Activated CD4-positive, alpha-beta T cell treated with anti-CD3 and anti-CD28 coated beads, Interleukin-2, amount 50 U/mL, for 4 hours (primary cell): ENCODE measurements at places on chromosomes 16 and 17.

- no peak for DNase-seq
Measured at GRCh38 chr16:81921085-81921814, 90.0 kb downstream of the SDR42E1 start.

DNA sequence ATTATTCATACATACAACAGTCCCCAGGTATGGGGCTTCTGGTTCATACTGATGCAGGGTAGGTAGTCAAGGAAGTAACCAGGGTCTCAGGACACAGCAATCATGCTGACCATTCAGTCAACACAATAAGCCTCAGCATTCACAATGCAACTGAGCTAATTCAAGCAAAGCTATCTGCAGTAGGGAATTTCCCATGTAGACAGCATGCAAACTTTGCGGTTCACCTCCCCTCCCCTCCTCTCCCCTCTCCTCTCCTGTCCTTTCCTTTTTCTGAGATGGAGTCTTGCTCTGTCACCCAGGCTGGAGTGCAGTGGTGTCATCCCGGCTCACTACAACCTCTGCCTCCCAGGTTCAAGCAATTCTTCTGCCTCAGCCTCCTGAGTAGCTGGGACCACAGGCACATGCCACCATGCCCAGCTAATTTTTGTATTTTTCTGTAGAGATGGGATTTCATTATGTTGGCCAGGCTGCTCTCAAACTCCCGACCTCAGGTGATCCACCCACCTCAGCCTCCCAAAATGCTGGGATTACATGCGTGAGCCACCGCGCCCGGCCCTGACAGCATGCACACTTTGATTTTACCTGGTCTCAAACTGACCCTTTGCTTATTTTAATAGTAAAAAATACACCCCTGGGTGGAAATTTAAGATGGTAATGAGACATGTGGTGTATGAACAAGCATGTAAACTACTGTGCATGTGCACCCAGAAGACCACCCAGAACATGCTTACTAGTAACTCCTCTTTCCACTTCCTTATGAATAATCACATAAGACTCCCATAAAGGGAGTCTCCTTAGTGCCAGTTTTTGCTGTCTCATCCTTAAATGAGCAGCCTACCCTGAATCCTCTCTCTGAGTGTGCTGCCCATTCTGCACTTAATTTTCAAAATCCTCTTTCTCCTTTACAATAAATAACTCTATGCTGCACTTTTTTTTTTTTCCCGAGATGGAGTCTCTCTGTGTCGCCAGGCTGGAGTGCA, 9.3 kb upstream of the RNF135 start:
- DNase-seq, result peak; percentile 7

DNA sequence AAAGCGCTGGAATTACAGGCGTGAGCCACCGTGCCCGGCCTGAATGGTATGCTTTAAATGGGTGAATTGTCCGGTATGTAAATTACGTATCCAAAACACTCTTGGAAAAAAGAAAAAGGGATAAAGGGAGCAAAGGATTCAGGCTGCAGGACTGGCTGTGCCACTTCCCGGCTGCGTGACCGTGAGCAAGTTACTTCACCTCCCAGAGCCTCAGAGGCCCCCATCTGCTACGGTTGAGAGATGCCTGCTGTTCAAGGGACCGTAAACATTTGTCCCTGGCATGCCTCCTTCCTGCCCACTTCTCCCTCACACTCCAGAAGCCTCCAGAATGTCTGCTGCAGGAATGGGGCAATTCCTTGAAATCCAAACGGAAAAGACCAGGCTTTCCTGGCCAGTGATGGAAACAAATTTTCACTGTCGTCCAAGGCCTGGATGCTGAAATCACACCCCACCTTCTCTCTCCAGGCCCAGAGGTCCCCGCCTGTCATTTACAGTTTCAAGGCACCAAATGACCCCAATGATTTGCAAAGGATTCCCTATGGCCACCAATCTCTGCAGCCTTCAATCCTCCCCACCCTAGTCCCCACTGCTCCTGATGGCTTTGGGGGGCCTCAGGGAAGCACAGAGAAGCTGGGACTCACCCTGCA, 22.9 kb upstream of the LITAF start:
- DNase-seq, result no peak

- no peak for DNase-seq
Measured at GRCh38 chr16:57306676-57307341, 22.3 kb upstream of the PLLP start.

GRCh38 chr16:83137326-83137781, 510.6 kb downstream of the CDH13 start:
- no peak for DNase-seq

DNA sequence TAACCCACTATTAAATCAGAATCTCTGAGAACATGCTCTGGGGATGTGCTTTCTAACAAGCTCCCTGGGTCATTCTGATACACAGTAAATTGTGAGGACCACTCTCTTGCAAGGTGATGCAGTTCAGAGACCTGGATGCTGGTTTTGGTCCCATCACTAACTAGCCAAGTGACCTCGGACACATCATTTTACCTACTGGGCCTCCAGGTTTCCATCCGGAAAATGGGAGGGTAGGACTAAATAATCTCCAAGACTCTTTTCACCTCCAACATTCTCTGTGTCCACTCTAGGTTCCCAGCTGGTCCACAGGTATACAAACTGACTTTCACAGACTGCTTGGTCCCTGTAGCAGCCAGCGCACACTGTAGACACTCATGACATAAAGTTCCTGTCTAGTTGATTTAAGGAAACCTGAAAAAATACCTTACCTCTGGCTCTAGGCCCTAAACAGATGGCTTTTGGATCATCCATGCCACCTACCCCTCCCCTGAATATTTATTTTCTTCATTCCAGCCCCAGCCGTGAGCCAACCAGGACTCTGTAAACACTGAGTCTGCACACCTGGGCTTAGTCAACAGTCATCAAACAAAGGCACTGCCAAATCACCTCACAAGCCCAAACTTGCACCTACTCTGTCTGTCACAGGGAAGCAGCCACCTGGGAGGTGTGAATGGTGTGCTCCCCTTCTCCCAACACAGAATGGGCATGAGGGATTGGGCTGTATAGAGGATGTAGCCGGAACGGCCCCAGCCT, 51.3 kb upstream of the MRPS23 start:
- DNase-seq, result no peak

DNA sequence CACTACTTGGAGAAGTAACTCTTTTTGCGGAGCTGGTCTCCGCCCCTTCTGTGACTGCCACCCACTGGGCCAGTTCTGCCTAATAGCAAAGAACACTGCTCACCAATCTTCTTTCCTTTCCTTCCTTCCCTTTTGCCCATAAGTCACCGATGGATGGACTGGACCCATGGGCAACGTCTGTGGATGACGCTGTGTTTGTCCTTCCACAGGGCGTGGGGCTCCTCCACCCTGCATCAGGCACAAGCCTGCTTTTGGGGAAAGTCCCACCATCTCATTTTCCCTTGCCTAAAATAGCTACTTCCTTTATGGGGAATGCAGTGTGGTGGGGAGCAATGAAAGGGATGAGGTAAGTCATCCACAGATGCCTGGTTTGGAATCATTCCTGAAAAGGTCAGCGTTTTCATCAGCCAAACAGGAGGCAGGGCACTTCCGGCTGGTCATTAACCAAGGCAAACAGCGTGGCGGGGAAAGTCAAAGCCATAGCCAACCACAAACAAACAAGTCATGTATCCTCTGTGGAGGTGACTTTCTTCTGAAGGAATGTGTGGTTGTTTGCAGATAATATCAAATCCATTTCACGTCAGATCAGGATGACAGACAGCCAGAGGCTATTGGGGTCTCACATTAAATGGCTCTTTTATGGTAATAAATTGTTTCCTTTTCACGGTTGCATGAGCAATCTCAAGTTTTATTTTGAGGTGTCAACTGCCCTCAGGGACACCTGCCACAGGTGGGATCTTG, 30.7 kb upstream of the MED9 start:
- DNase-seq, result no peak

DNA sequence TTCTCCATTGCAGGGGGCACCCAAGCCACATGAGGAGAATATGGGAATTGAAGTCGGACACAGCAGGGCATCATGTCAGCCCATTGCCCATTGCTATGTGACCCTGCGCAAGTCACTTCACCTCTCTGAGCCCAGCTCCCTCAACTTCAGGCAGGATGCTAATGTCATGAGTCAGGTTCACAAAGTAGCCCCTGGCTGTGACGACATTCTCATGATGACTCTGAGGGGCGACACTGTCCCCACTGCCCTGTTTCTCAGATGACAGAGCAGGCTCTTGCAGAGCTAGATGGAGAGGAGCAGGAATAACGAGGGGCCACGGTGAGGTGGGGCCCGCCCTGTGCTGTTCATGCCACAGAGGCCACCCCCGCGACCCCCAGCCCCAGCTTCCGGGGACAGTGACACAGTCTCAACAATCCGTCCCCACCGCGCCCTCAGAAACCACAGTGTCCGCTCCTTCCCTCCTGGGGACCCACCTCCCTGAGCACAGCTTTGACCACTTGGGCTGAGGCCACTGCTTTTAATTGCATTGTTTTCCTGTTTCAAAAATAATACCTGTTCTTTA, 13.2 kb upstream of the ZNF469 start:
- DNase-seq, result no peak

DNA sequence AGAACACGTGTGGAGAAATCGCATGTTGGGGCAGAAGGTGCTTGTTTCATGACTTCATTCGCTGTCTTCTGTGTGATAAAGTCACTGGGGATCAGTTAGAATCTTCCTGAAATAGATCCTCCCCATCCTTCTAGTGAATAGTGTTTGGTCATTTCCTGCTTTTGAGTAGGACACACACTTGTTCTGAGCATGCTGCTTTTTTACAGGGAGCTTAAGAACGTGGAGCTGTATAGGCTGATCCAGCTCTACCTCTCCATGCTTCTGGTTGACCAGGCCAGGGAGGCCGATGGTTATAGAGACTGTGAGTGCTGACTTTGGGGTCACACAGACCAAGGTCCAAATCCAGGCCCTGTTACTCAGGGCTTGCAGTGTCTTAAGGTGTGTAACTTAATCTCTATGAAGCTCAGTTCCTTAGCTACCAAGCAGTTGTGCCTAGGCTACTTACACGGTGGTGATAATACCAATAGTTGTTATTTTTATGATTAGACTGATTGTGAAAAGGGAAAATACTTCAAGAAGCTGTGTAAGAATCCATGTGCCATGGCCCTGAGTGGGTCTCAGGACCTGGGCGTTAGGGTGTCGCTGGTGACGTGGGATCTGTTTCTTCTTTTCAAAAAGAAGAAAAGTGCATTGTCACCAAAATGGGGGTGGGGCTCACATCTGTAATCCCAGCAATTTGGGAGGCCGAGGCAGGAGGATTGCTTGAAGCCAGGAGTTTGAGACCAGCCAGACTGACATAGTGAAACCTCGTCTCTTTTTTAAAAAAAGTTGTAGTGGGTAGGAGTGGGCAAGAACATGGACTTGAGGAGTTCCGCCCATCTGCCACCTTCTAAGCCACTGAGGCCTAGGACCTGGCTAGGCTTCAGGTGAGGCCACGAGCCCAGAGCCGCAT, 64.1 kb upstream of the LGALS9 start:
- DNase-seq, result no peak

- no peak for DNase-seq
Measured at GRCh38 chr16:21214086-21214485, 2.7 kb upstream of the ZP2 start.

- peak; percentile 14 for DNase-seq
Measured at GRCh38 chr17:58710948-58711552, 18.6 kb downstream of the RAD51C start.

DNA sequence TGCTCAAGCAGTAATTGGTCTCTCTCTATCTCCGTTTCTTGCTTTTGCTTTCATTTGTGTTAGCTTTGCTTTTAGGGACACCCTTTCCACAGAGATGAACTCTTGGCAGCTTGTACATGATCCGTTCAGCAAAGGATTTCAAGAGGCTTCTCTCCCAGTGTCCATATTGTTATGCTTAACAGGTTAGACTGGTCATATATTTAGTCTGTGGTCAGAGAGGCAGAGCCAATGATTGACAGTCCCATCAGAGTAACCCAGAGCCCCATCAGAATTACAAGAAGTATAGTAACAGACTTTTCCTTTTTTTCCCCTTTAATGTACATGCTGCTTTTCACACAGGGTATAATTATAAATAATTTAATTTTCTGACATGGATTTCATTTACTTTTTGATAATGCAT, 34.4 kb downstream of the GDPD1 start:
- no peak for DNase-seq

- peak; percentile 84 for DNase-seq
Measured at GRCh38 chr17:143785-144281, 6.5 kb downstream of the SCGB1C2 start.

- peak; percentile 58 for DNase-seq
Measured at GRCh38 chr16:15949210-15950160, at the start of gene ABCC1. Gene ABCC1 (plus strand): TSS chr16:15949616. CDS start chr16:15949752, 136 bp downstream.

GRCh38 chr16:85912211-85912974, 13.4 kb downstream of the IRF8 start:
- DNase-seq, result no peak

- DNase-seq, result peak; percentile 38
Measured at GRCh38 chr17:59329176-59330052, 2.0 kb upstream of the YPEL2 start.

DNA sequence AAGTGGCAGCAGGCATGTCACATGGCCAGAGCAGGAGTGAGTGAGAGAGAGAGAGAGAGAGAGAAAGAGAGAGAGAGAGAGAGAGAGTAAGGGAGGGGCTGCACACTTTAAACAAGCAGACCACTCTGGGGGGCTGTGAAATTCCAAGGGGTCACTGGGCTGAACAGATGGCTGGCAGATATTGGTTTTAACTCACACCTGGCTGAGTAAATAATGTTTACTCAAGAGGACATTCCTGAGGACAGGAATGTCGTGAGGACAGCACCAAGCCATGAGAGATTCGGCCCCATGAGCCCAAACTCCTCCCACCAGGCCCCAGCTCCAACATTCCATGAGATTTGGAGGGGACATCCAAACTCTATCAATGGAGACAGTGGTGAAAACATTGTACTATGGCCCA, 269.7 kb downstream of the CBLN1 start:
- no peak for DNase-seq

GRCh38 chr17:44307387-44308186, 814 bp upstream of the RUNDC3A start:
- DNase-seq, result no peak

- DNase-seq, result no peak
Measured at GRCh38 chr17:4221899-4222659, 41.7 kb downstream of the ANKFY1 start.

- no peak for DNase-seq
Measured at GRCh38 chr17:81470944-81471817, 41.4 kb downstream of the ACTG1 start.

- no peak for DNase-seq
Measured at GRCh38 chr17:76085066-76085730, 6.2 kb downstream of the ZACN start.

DNA sequence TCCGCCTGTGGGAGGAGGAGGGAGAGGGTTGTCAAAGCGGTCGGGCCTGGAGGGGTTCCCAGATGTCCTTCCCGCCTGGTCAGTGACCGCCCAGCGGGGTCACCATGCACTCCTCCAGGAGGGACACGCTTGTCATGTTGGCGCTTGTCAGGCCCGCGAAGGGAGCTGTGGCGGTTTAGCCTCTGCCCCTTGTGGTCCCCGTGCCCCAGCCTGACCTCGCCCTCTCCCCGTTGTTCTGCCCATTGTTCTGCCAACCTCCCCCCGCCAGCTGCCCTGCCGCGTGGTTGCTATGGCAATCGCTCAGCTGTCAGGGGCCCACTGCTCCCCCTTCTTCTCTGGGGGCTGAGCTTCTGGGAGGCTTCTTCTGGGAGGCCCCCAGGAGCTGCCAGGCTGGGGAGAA, 146.4 kb upstream of the CIBAR2 start:
- DNase-seq, result no peak

GRCh38 chr16:88770461-88771293, 14.3 kb downstream of the PIEZO1 start:
- DNase-seq, result no peak
